ENCODE measurements at places on chromosomes 7 and 10.
A peak's percentile ranks its signal among the peaks of the same experiment; 100 is the strongest.

DNA sequence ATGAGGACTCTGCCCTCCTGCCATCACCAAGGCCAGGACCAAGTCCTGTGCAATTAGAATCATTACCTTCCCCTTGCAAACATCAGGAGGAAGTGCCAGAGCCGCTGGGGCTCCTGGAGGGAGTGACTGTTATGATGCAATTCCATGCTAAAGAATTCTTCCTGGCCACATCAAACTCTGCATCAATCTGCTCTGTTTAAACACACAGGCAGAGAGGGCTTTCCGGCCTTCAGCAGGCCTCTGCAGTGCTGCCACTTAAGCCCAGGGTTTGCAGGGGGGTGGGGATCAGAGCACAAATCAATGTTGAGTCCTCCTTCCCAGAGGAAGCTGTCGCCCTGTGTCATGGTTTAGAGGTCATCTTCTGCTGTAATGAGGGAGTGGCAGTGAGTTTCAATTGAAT is 58.1 kb downstream of the CTBP2 start:
- DNase-seq: peak; percentile 47

DNA sequence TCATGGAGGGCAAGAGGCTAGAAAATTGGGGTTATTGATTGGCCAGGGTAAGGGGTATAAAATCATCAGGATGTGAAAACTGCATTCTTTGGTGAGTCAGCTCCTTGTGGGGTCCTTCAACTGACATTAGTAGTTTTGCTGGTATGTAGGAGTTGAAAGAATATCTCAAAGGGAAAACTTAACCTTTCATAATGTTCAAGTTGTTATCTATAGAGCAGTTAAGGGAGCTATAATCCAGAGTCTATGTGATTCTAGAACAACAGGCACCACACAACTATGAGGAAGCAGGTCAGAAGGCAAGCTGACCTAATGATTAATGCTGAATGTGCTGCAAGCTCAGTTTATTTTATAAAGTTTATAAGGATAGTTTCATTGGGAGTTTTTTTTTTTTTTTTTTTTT is 13.7 kb downstream of the PRPS1L1 start:
- DNase-seq: no peak

DNA sequence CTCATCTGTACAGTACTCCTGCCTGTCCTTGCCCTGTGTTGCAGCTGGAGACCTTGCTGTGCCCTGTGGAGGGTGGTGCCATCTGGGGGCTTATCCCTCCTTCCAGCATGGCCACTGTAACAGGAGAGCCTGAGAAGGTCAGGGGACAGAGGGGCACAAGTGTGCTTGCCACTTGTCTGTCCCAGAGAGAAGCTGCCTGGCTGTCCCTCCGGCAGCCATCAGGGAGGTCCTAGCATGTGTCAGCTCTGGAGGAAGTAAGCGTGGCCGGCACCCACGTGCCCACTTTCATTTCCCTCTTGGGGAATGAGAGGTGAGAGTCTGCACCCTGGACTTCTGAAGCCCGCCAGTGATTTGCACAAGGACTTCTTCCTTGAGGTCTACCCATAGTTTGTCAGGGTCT is 97.0 kb upstream of the PPIF start:
- no peak for DNase-seq

- no peak for DNase-seq
These were observed 51.2 kb downstream of the VIPR2 start for GRCh38 chr7:159093351-159093971.

DNA sequence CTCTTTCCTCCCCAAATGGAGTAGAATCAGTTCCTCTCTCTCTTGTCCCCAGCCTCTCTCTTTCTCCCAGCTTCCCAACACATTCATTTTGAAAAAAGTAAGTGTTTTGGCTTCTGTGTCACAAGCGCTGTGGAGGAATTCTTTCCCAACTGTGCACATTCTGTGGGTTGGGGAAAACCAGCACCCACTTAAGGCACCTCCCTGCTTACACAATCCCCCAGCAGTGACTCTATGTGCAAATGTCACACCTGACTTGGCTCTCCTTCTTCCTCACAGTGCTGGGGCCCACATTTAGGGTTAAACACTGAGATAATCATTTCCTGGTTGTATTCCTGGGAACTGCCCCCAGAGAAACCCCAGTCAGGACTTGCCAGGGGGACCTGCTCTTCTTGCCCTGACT is 358.1 kb upstream of the ZNF32 start:
- DNase-seq: no peak

DNA sequence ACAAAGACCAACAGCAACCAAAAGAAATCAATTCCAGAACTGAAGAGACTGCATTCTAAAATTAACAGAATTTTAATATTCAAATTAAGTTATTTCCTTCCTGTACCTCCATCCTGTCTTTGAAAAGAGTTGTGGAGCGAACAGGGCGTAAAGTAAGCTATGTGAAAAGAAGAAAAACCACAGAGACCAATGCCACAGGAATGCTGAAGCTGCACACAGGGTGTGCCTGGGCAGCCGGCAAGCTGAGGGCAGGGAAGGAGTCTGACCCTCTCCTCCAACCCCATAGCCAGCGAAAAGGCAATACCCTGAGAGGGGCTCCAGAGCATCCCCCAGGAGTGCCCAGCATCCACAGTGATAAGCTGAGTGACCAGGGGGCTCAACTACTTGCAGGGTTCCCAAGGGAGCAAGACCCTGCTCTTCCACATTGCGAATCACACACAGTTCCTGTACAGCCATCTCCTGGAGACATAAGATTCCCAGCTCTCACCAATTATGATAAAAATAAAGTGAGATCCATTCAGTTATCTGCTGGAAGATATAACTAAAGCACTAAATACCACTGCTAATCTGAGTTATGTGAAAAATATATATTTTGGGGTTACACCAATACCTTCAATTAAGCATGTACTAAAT is 93.8 kb downstream of the PARD3 start:
- peak; percentile 59 for DNase-seq

- no peak for DNase-seq
These were observed 115.2 kb downstream of the TES start for GRCh38 chr7:116325517-116325916.

- DNase-seq: no peak
These were observed 44.1 kb downstream of the MYOF start for GRCh38 chr10:93437946-93438612.

DNA sequence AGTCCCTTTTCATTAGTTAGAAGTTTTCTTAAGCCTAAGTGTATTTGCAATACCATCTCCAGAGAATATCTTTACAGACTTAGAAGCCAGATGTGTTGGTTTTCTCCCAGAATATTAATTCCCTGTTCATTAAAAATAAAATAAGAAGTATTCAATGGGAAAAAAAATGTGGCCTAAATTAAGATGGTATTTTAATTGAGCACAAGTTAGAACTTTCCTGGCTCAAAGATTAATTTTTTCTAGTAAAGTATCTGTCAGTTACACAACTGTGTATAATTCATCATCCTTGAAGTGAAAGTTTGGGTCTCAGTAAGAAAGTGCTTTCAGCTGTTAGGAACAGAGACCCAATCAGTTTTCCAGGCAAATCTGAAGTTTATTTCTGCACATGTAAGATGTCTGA is 1179.5 kb upstream of the C7orf33 start:
- DNase-seq: no peak

DNA sequence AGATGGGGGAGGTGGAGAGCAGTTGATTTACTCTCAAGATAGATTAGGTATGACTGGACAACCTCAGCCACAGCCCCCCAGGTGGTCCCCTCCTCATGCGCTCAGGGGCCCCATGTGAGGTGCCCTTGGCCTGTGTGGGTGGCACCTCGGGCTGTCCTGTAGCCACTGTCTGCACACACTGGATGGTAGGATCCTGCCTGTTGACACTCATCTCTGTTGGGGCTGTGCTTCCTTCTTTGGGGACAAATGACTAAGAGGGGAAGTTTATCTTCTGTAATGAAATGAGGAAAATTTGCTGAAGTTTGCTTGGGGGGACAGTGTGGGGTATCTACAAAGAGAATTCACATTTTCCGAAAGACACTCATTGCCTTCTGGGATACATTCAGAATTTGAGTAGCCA is 53.6 kb upstream of the ANTXRL start:
- no peak for DNase-seq

GRCh38 chr7:127582361-127582760 is 3.0 kb downstream of the GCC1 start:
- DNase-seq: no peak

DNA sequence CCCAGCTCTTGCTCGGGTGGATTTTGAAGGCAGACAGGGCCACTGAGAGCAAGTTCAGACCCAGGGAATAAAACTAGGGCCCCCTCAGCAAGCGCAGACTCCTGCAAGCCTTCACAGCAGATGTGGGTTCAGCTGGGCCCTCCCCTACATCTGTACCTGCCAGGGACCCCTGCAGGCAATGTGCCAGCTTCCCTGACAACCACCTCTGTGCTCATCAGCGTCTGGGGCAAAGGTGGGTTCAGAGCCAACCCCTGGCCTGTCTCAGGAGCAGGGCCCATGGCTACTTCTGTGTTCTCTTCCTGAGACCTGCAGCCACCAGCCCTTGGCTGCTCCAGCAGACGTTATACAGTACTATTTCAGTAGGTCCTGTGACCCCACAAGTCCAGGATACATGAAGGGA is 189.5 kb downstream of the DIP2C start:
- no peak for DNase-seq

DNA sequence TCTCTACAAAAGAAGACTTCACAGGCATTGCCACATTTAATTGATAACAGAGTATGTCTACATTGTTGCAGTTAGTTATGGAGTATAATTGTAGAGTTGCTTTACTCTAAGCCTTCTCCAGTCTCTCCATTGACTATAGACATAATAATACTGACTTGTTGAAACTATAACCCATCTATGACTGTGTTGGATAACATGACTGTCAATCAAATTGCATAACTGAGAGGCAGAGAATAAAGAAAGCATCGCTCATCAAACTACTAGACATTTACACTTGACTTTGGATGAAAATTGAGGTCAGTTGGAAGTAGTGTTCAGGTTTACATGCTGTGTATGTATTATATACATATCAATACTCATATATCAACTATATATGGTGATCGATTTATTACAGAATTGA is 3.4 kb upstream of the ATXN7L1 start:
- no peak for DNase-seq

- no peak for DNase-seq
These were observed 32.6 kb downstream of the DIP2C start for GRCh38 chr10:656883-657282.

- no peak for DNase-seq
These were observed 133.4 kb downstream of the EVX1 start for GRCh38 chr7:27375958-27376357.

GRCh38 chr7:127417346-127417745 is 24.8 kb upstream of the ZNF800 start:
- no peak for DNase-seq

GRCh38 chr7:101659706-101660105 is 30.6 kb upstream of the MYL10 start:
- no peak for DNase-seq

GRCh38 chr10:132867801-132868644 is 74.3 kb downstream of the CFAP46 start:
- DNase-seq: no peak

GRCh38 chr7:40935435-40935834 is 767.5 kb downstream of the INHBA start:
- DNase-seq: no peak

DNA sequence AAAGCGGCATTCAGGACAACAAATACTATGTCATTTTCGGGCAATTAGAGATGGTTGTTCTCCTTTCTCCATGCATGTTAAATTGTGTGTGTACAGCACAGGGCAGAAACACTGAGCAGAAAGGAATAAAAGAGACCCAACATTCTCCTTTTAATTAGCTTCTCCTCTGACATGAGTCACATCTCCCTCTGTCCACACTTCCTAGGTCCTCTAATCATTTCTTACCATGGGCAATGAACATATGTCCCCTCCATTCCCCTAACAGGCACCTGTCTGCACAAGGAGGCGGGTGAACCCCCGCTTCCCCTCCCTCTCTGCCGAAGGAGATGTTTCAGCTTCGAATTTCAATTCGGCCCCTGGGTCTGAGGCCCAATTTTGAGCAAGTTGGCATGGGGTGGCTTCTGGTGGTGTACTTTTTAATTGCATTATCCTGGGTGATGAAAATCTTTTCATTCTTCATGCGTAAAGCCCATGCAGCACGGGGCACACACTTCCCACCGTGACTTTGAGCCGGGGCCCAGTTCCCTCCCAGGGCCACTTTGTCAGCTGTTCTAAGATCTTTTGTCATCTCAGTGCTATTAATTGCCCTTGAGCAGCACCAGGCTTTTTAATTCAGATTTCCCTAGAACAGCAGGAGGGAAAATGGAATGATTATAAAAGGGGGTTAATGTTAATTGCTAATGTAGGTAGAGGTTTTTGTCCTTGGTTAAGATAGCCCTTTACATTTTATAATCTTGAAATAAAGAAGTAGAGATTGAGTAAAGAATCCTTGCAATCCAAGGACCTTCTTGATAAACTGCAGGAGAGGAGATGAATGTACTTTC is 219.5 kb upstream of the NRP1 start:
- no peak for DNase-seq

DNA sequence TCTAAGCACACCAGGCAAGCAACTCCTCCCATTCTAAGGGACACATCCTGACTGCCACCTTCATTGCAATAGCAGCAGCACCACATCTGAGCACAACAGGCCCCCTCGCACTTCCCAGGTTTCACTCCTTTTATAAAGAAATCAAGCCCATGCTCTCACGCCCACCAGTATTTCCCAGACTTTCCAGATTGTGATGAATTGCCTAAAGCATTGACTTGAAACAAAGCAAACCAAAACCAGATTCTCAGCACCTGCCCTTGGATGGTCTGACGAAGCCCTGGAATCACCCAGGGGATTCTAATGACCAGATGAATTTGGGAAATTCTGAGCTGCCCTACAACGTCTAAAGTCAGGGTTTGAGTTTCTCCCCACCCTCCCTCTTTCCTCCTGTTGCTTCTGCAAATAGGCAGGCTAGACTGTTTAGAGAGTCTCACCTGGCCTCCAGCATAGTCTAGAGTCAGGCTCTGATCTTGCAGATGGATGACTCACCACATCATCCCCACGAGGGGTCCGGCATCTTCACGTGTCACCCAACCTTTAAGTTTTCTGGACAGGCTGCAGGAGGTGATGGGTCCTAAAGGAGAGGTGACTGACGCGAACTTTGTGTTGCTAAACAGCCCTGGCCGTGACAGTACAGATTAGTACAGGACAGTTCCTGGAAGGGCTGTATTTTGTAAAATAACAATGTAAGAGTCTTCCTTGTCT is 198.0 kb downstream of the SKIDA1 start:
- no peak for DNase-seq

- DNase-seq: peak; percentile 86
These were observed at the start of gene HTR7 for GRCh38 chr10:90857635-90858460. TSS of gene HTR7 (minus strand) at chr10:90858039. CDS start at chr10:90857671, 368 bp downstream.

GRCh38 chr10:69835233-69835632 is 33.5 kb downstream of the COL13A1 start:
- DNase-seq: no peak

Measured in AG08396 (cell line).